ENCODE measurements at places on chromosomes 1 and 21.

- no peak for DNase-seq
These were observed 28.6 kb upstream of the LRRC3 start for GRCh38 chr21:44426663-44427191.

DNA sequence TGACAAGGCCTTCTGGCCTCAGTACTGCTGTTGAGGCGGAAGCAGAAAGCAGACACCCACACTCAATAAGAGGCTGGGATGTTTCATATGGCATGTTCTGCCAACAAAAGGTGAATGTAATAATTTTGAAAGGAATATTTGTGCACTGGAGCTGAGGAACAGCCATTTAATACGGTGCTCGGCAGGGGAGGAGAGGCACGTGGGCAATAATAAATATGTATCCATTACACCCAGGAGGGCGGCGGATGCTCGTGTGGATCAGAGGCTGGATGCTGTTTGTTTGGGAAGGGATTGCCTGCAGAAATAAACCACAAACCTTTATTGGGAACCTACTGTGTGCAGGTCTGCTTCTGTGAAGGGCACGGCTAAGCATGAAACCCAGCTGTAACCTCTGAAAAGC, 92.0 kb downstream of the VWA5B1 start:
- DNase-seq, result no peak

- DNase-seq, result no peak
These were observed 296.0 kb downstream of the PTPRU start for GRCh38 chr1:29532285-29532684.

DNA sequence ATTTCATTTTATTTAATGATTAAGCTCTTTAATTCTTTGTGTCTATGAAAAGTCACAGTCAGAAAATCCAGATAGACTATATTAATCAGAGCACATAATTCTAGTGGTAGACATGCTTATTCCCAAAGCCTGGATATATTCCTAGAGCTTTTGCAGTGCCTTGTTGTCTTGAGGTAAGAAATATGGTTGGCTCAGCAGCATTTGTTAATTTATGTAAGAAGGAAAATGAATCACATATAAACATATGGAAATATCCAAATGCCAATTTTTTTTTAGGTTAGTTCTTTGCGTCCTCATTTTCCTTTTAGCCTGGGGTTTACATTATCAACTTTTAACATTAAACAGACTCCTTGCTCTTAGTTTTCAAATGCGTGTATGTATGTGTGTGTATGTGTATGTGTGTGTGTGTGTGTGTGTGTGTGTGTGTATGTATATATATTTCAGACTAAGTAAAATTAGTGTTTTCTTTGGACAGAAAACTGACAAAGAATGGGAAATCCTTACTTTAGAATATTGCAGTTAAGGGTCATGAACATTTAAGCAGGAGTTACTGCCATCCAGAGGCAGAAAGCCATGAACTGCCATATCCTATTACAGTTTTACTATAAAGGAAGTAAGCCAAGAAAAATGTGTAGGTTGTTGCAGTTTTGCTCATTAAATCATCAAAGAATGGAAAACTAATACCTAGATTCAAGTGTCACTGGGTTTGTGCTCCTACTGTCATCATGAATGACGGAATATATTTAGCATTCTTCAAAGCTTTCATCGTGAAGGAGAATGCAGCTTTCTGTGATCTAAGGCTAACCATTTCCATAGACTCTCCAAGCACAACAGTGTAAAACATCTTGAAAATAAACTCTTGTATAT, 477.1 kb upstream of the NR5A2 start:
- no peak for DNase-seq

- peak; percentile 13 for DNase-seq
These were observed 25.0 kb downstream of the CRYAA start for GRCh38 chr21:43193651-43194302.

GRCh38 chr1:27130798-27131197, 24.1 kb downstream of the SLC9A1 start:
- no peak for DNase-seq

DNA sequence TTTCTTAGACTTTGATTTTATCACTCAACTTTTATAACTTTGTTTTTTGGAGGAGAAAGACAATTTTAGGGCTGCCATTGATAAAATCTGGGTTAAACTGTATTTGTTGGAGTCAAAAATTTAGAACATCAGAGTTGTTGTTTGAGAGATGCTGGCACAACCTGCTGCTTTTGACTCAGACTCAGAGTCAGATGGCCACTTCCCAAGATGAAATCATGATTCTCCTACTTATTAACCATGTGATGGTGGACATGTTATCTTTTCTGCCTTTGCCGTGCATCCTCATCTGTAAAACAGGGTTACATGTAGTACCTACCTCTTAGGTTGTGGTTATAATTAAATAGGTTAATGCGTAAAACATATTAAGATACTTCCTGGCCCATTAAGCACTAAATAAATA, 71.2 kb downstream of the PLA2G4A start:
- DNase-seq, result no peak

DNA sequence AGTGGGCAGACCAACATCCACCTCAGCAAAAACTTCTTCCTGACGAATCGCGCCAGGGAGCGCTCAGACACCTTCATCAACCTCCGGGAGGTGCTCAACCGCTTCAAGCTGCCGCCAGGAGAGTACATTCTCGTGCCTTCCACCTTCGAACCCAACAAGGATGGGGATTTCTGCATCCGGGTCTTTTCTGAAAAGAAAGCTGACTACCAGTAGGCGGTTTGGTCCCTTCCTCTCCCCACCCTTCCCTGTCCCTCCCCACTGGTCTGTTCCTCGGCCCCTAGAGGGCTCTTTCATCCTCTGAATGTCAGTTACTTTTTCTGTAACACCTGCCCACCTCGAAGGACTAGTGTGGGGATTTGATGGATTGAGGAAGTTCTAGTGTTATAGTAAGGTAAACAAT, 46.9 kb downstream of the CAPN2 start:
- no peak for DNase-seq

GRCh38 chr21:43034101-43034500, 41.5 kb downstream of the CBS start:
- no peak for DNase-seq

DNA sequence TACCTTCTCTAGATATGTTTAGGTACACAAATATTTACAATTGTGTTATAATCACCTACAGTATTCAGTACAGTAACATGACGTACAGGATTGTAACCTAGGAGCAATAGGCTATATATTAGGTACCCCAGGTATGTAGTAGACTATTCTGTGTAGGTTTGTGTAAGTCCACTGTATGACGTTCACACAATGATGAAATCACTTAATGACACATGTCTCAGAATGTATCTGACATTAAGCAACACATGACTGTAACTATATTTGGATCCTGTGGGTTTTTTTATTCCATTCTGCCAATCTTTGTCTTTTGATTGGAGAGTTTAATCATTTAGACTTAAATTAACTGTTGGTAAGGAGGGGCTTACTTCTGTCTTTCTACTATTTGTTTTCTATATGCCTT, 52.1 kb downstream of the STYXL2 start:
- DNase-seq, result no peak

DNA sequence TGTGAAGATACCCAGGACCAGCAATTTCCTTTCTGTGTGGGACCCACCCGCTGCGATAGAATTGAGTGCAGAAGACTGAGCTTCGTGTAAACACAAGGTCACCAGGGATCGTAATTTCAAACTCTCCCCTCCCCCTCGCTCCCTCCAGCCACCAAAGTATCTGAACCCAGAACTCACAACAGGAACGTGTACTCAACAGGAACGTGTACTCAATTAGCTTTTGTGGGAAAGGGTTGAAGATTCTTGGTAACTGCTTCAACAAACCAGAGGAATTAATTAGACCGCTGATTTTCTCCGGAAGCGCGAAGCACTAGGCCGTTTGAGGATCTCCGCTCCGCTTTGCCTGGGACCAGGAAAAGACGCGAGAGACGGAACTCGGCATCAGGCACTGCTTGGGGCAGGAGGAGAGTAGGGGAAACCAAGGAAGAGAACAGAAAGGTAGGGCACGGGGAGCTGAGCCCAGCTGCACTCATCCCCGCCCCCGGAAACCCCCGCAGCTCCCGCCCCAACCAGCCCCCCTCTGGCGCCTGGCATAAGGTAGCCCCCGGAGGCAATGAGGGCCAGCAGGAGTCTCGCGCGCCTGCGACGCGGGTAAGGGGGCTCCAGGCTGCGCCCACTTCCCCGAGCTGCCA, 453 bp downstream of the DRAM2 start:
- DNase-seq, result peak; percentile 72

- DNase-seq, result no peak
These were observed 4.3 kb upstream of the MIIP start for GRCh38 chr1:12015001-12015491.

GRCh38 chr1:203161175-203161574, 14.5 kb downstream of the MYBPH start:
- no peak for DNase-seq

DNA sequence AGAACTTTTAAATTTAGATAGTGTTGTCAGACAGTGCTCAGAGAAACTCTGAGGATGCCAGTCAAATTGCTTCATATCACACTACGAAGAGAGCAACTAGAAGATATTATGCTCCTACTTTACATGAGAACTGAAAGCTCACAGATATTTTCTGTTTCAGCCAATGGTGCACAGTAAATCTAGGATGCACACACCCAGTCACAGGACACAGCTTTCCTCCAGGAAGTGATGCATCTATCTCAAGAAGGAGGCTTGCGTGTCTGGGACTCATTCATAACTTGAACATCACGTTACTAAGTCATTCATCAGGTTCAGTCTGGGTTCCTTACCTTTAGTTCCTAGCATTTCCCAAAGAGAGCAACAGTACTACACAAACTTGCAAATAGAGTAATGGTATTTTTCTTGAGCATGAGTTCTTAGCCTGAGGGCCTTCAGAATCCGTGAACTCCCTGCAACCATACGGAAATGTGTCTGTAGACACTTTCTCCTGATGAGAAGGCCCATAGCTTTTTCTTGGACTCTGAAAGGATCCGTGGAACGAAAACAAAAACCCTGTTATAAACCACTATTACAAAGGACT, 12.2 kb downstream of the ZNF697 start:
- no peak for DNase-seq

- DNase-seq, result no peak
These were observed 327.0 kb upstream of the NR5A2 start for GRCh38 chr1:199700551-199700950.

DNA sequence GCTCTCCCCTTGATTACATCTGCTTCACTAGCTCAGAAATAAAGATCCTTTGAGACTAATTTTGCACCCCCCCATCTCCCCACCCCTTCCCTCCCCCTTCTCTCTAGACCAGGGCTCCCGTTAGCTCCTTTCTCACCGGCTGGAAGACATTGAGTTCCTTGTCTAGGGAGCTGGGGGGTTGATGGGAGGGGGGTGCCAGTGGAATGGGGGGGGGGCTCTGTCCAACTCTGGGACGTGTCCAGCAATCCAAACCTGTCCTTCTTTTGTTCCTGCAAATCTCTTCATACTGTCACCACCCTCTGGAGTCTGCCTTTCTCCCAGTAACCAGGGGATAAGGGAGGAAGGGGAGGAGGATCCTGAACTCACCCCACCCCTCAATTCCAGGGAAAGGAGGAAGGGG, 61.9 kb downstream of the RHBG start:
- no peak for DNase-seq

DNA sequence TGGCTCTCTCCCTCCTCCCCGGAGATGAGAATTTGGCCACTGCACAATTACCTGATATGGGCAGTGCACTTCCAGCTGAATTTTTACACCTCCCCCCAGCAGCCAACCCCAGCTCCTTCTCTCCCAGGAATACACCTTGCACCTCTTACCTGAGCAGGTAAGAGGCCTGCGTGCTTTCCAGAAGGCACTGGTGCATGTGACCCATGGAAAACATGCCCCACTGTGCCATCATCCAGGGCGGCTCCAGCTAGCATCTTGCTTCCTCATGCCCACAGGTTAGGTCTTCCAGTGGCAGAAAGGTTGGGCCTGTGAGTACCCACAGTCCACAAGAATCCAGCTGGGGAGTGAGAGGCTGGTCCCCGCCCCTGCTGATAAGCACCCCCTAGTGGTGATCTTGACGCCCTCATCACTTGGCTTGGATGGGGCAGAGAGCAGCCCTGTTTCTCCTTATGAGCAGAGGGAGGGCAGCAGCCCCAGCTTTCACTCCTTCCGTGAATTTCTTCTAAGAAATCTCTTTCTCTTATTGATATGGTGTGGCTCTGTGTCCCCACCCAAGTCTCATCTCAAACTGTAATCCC, 57.8 kb downstream of the EDARADD start:
- peak; percentile 37 for DNase-seq

DNA sequence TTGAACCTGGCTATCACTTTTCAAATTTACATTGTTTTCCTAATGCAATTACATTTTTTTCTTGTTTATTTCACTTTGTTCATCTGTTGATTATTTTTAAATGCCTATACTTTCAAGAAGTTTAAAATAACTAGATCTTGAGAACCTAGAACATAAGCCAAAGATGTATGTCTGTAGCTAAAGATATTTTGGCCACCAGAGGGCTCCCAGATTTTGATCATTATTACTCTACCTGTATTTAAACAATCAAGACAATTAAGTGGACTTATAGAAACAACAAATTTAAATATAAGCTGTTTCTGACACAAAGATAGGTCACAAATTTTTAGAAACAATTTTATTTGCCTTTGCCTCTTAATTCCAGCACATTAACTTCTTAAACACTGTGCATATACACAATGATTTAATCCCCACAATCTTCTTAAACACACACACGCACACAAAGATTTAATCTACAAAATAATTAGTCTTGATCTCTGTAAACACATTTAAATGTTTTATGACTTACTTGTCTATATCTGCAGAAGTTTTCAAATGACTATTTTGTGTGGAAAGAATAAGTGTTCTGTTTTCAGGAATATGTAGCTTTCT, 380.0 kb downstream of the DSCAM start:
- DNase-seq, result no peak

DNA sequence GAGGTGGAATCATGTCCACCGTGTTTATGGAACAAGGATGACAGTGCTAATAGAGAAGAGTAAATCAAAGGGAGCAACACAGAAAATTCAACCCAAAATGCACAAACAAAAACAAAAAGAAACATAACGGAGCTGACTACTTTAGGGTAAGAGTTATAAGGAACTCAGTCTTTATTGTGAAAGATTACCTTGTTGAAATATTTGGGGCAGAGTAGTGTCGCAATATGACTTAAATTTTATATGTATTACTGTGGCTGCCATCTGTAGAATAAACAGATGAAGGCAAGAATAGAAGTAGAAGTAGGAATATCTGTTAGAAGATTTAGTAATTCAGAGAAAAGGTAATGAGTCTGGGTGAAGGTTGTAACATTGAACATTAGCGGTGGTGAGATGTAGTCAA, 913.9 kb downstream of the BRINP3 start:
- no peak for DNase-seq

GRCh38 chr1:41742219-41742618, 176.5 kb downstream of the HIVEP3 start:
- DNase-seq, result no peak

Data from colonic mucosa (tissue), 4 donors.